Kidney glomerular epithelial cell (primary cell): ENCODE measurements at places on chromosomes 3 and 15.

- peak; percentile 84 for DNase-seq
Observed at GRCh38 chr15:25391971-25392721, 46.7 kb downstream of the UBE3A start.

- DNase-seq = no peak
Observed at GRCh38 chr15:31317421-31318327, 9.0 kb upstream of the KLF13 start.

DNA sequence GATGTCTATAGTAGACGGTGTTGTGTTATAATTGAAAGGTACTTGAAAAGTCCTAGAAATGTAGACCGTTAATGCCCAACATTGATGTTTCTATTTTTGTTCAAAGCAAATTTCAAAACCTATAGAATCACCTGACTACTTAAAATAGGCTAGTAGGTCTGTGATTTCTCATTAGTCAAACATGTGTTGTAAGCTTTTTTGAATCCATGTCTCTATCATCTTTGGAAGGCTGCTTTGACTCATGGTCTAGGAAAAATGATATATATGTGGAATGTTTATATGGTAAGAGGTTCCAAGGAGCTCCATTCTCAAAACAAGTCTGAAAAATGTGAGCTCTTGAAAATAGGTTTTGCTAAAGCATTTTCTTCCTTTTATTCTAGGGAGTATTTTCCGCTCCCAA is 375.3 kb downstream of the LPP start:
- DNase-seq = no peak

GRCh38 chr3:20022954-20023622 is 11.0 kb upstream of the PP2D1 start:
- DNase-seq = no peak

DNA sequence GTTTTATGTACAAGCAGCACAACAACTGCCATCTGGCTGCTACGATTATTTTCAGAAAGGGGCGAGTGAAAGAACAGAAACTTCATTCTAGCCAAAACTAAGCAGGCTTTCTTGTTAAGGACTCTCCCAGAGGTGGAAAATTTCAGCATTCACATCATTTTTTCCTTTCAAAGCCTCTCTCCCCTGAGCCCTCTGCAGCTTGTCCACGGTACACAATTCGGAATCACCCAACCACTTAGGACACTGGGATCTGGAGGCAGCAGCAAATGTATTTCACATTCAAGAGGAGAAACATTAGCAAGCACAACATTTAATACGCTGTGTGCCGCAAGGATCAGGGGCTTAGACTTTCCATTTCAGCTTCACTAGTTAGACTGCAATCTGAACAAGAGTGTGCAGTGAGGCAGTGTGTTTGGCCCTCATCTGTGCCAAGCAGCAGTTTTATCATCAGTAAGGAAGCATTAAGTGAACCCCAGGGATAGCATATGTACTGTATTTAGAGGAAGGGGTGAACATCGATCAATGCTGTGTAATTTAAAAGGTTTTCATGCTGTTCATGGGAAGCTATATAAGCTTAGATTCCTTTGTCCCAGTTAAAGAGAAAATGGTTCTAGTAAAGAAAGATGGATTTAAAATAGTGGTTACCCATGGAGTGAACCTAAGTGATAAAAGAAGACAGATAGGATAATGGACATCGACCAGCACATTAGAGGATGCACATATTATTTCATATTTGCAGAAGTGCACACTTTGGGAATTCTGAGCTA is 504.9 kb downstream of the TBL1XR1 start:
- DNase-seq = no peak

DNA sequence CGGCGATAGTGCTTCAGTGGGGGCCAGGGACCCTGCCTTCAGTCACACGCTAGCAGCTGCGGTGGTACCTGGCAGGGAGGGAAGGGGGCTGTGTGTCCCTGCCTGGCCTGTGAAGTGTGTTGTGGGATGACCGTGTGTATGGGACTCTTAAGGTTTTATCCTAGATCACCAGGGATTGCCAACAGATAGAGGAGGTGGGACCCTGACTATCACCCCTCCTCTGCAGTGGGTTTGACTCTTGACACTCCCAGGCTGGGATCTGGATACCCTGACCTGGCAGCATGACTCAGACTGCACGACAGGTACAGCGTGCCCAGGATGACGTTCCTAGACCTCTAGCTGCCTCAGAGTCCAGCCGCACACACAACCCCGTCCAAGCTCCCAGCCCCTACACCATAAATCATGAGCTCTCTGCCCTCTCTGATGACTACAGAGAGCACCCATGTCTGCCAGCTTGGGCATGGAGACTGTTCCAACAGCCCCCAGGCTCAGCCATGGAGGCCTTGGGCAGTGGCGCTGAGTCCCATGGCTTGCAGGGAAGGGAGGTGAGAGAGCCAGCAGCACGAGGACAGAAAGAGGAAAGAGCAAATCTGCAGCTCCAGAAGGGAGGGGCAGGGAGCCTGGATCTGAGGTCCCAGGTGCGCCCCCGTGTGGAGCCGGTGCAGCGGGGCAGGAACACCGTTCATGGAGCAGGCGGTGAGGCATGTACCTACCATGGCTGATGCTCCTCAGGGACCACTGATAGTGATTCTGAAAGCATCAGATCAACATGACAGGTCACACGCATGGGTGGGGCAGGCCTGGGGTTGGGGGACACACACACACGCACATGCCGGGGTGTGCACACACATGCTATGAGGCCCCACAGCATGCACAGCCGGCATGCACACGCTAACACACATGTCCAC is 71.0 kb downstream of the ADAMTS7 start:
- DNase-seq = no peak

- DNase-seq = no peak
Observed at GRCh38 chr3:124731760-124732159, 1.5 kb downstream of the UMPS start.

GRCh38 chr3:35690271-35690670 is 50.9 kb downstream of the ARPP21 start:
- no peak for DNase-seq

DNA sequence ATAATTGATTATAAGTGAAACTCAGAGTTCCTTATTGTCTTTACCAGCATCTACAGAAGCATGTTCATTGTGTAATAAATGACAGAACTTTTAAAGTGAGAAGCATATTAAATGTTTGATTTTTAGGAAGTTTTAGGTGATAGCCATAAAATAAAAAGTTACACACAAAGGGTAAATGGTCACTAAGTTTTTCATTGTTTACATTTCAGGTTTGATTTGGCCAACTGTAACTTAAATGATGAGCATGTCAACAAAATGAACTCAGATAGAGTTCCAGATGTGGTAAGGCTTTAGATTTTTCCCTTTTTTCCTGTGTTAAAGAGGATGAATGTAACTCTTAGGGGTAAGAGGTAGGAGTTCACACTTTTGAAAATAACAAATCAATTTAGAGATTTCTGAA is 25.9 kb downstream of the NMD3 start:
- no peak for DNase-seq

GRCh38 chr3:33547101-33547500 is 106.9 kb upstream of the UBP1 start:
- no peak for DNase-seq

- DNase-seq = peak; percentile 15
Observed at GRCh38 chr3:176861137-176861536, 336.1 kb downstream of the TBL1XR1 start.

GRCh38 chr3:127134466-127134865 is 58.5 kb upstream of the PRR23E start:
- no peak for DNase-seq

DNA sequence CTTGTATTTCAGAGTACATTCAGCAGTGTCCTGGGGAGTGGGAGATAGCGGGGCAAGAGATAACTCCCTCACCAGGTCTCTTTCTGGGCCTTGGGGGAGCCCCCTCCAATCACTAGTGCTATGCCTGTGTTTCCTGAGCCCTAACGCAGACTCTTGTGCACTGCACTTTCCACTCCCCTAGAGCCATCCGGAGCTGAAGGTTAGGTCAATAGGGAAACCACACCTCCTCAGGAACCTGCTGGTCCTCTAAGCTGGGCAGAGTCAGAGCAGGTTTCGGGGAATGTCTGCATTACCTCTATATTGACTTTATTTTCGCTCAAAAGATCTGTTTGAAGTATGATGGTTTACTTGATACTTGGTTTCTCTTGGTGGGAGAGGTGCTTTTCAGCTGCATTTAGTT is 617.0 kb upstream of the ROBO1 start:
- no peak for DNase-seq

GRCh38 chr3:186220911-186221645 is 112.2 kb upstream of the ETV5 start:
- no peak for DNase-seq

- no peak for DNase-seq
Observed at GRCh38 chr3:167918686-167919085, 177.0 kb downstream of the GOLIM4 start.

GRCh38 chr15:94233441-94233840 is 2.1 kb downstream of the MCTP2 start:
- DNase-seq = no peak

DNA sequence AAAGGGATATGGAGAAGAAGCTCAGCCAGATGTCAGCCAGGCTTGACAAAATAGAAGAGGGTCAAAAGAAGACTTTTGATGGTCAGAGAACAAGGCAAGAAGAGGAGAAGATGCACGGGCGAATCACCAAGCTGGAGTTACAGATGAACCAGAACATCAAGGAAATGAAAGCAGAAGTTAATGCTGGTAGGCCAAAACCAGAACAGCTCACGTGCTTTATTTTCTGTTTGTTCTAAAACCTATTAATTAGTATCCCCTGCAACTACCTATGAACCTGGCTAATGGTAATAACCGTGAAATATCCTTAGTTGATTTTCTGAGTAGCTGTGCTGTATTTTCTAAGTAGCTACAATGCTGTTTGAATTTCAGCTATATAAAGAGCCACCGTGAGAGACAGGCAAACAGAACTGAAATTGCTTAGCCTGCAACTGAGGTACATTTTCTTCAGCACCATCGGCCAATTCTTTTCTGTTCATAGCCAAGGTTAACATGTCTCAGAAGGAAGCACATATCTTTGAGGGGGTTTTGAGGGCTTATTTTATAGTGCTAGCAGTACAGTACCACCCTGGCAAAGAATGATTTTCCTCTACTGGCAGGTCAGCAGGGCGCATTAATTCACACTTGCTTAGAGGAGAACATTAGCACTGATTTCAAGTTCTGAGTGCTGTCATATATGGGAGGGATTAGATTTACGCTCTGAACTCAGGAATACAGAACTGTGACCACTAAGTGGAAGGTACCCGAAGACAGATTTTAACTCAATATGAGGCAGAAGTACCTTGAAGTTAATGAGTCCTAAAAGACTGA is 78.9 kb downstream of the FAM81A start:
- no peak for DNase-seq

DNA sequence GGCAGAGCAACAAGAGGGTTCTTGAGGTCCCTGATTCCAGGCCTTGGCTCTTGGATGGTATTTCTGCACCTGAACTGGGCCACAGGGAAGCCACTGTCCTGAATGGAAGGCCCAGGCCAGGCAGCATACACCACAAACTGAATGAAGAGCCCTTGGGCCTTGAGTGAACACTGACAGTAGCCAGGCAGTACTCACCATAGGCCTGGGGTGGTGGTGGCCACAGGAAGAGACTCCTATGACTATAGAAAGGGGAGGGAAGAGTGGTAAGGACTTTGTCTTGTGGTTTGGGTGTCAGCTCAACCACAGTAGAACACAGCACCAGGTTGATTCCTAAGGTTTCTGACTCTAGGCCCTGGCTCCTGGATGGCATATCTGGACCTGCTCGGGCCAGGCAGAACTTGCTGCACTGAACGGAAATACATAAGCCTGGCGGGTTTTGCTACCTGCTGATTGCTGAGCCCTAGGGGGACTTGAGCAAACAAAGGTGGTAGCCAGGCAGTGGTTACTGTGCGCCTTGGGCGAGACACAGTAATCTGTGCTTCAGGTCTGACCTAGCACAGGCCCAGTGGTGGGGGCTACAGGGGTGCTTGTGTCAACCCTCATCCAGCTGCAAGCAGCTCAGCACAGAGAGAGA is 241.4 kb downstream of the ISL2 start:
- no peak for DNase-seq

DNA sequence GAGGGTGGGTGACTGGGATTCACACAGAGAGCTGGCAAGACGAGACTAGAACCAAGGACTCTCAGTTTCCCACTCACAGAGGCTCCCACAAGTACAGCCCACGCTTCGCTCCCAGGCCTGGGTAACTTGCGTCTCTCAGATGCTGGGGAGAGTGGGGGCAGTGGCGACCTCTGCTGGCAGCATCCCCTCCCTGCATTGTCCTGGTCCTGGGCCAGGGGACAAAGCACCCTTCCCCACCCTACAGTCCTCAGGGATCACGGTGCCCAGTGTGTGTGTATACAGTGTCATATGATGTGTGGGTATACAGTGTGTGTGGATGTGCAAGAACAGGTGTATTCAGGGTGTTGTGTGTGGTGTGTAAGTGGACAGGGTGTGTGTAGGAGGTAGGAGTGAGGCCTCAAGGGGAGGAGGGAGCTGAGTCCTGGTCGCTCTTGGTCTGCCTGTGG is 12.8 kb downstream of the VILL start:
- DNase-seq = no peak
